ENCODE measurements at places on chromosomes 6 and 20.
A peak's percentile ranks its signal among the peaks of the same experiment; 100 is the strongest.

DNA sequence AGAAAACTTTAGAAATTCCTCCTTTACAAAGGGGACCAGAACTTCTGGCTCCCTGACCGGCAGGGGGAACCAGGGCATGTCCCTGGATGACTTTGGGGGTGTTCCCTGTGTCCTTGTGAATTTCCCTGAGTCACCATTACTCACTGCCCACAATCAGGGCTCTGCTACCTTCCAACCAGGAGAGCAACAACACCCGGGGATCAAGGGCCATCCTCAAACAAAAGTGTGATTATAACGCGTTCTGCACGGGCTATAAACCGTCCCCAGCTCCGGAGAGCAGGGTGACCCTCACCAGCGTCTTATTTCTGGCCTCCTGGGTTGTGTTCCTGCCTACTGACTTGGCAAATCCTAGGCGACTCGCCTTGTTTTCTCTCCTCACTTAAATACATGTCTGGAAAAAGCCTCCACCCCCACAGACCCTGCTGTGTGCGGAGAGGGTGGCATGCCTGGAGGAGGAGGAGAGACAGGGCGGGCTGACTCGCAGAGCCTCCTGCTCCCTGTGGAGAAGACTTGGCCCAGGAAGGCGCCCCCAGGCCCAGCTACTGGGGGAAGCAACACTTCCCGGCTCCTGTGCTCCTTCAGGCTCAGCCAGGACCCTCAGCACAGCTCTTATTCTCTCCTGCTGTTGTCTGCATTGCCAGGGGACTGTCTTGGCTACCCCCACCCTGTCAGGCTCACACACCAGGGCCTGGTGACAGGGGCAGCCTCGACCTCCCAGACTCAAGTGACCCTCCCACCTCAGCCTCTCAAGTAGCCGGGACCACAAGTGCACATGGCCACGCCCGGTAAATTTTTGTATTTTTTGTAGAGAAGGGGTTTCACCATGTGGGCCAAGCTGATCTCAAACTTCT lies 54.1 kb downstream of the FGD2 start:
- DNase-seq = no peak

- DNase-seq = no peak
These were observed 982 bp downstream of the HECA start for GRCh38 chr6:139135578-139136545.

DNA sequence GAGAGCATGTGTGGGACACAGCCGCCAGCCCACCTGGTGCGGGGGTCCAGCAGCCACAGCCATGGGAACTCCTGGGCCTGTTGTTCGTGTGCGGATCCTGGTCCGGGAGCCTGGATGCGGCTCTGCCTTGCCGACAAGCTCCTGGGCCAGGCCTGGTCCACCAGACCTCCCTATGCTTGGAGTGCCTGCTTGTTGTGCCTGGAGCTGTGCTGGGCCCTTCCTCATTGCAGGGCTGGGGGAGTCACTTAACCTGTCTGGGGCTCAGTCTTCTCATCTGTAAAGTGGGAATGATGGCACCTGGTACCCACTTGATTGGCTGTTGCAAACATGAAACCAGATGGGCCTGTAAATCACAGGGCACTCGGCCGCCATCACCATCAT lies 2.6 kb upstream of the OSBPL2 start:
- no peak for DNase-seq

DNA sequence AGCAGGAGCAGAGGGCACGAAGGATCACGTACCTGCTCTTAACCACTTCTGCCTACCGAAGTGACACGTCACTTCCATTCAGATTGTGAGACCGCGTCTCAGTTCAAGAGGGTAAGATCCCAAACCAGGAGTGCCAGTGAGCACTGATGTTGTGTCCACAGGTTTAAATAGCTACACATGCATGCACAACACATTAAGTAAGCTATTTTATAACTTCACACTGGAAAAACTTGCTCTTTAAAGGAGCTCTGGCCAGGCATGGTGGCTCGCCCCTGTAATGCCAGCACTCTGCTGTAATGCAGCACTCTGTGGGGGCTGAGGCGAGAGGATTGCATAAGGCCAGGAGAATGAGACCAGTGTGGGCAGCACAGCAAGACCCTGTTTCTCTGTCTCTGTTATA lies 21.1 kb downstream of the ABHD12 start:
- DNase-seq = no peak

- peak; percentile 24 for DNase-seq
These were observed 413.5 kb downstream of the SYNE1 start for GRCh38 chr6:152223636-152224035.

DNA sequence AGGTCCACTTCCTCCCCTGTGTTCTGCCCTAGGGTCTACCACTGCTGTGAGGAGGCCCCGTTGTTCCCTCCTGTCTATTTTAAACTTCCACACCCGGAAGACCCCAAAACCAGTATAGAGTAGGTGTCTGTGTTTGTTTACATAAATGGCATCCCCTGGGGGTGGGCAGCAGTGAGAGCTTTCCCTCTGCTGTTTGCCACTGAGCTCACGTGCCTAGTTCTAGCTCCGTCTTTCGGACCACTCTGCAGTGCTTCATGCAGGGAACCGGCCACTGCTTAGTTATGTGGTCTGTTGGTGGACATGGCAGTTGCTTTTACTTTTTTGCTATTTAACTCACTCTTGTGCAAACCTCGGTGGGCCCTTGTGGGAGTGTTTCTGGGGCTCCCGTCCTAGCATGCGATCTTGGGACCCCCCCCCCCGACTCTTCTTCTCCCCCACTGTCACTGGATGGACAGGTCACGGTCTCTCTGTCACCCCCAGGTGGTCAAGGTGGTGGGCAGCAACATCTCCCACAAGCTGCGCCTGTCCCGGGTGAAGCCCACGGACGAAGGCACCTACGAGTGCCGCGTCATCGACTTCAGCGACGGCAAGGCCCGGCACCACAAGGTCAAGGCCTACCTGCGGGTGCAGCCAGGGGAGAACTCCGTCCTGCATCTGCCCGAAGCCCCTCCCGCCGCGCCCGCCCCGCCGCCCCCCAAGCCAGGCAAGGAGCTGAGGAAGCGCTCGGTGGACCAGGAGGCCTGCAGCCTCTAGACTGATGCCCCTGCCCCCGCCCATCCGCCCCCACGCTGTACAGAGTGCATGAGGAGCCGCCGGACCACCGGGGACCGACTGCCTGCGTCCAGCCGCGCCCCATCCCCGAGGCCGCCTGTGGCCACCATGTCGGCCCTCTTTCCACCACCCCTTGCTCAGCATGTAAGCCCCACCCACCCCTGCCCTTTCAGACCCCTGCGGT lies 40.9 kb downstream of the VSTM2L start:
- no peak for DNase-seq

DNA sequence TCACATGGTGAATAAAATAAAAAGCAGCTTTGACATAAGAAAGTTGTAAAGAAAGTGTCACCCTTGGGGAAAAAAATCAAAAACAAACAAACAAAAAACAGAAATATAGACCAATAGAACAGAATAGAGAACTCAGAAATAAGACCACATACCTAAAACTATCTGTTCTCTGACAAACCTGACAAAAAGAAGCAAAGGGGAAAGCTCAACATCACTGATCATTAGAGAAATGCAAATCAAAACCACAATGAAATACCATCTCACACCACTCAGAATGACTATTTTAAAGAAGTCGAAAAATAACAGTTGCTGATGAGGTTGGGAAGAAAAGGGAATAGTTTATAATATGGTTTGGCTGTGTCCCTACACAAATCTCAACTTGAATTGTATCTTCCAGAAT lies 159.1 kb downstream of the TINAG start:
- DNase-seq = no peak

GRCh38 chr6:169895000-169895759 lies 143.8 kb downstream of the ERMARD start:
- DNase-seq = no peak

GRCh38 chr6:30870546-30870945 lies 13.8 kb upstream of the DDR1 start:
- DNase-seq = no peak

GRCh38 chr6:296151-297122 lies 4.2 kb downstream of the DUSP22 start:
- no peak for DNase-seq

All from NCI-H748 treated with DMSO at 0.1 percent for 48 hours (cell line).